ENCODE measurements at places on chromosomes 7 and 10.

GRCh38 chr10:73743905-73744663 is at the start of gene SEC24C:
Gene SEC24C (plus strand): TSS chr10:73744372. CDS start chr10:73746833, 2,461 bp downstream.
- DNase-seq: peak; percentile 97

DNA sequence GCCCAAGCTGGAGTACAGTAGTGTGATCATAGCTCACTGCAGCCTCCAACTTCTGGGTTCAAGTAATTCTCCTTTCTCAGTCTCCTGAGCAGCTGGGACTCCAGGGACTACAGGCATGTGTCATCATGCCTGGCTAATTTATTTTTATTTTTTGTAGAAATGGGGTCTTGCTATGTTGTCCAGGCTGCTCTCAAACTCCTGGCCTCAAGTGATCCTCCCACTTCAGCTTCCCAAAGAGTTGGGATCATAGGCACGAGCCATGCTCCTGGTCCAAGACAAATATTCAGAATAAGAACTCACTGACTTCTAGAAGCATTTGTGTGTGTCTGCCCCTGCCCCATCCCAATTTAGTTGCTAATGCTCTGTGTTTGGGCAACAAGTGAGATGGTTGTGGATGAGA is 151.8 kb downstream of the ITGA8 start:
- DNase-seq: no peak

DNA sequence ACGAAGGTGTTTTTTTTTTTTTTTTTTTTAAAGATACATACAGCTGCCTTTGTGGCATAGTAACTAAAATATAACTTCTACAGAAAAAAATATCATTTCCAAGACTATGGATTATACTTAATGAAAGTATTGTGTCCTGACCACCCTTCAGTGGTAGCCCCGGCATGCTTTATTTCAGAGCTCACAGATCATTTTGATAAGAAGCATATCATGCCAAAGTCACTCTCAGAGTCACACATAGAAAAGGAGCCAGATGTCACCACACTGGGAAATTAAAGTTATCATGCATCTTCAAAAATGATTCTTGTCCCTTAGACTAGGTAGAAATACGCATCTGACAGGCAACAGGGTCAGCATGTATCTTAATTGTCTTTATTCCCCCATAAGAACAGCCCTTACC is 3.0 kb downstream of the ADARB2 start:
- no peak for DNase-seq

GRCh38 chr7:69643708-69644445 is 45.6 kb downstream of the AUTS2 start:
- no peak for DNase-seq

Data from heart right ventricle (tissue), 16 donors.